ENCODE measurements at places on chromosomes 6 and 20.

- DNase-seq = no peak
Observed at GRCh38 chr6:144104898-144105487, 9.6 kb upstream of the SF3B5 start.

DNA sequence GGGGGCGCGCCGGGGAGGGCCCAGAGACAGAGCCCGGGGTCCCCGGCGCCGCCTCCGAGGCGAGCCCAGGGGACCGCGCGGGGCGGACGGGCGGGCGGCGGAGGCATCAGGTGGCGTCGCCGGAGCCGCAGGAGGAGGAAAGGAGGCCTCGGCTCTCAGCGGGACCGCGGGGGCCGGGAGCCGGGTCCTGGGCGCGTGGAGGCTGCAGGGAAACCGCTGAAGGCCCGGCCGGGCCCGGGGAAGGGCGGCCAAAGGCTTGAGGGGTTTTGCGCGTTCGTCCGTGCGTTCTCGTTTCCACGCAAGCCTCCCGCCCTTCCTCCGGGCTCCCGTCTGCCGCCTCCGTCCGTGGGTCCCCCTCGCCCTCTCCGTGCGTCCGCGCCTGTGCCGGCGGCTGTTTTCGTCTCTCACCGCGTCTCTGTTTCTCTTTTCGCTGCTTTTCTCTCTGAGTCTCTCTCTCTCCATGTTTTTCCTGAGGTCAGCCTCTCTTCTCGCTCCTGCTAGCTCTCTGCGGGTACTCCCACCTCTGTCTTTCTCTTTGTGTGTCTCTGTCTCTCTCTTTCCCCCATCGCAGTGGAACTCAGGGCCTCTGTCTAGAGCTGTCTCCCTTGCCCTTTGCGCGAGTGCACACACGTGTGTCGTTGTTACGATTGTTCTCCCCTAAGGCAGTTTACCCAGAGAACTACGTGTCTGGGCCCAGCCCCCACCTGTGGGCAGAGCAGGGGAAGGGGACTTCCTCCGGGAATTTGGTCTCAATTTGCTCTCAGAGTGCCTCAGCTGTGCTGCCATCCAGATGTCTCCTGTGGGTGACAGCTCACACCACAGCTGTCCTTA is 2.1 kb downstream of the IRF4 start:
- no peak for DNase-seq

GRCh38 chr6:118787724-118788423 is 106.1 kb upstream of the ASF1A start:
- DNase-seq = no peak

GRCh38 chr6:70208235-70208790 is 94.6 kb downstream of the COL9A1 start:
- DNase-seq = no peak

DNA sequence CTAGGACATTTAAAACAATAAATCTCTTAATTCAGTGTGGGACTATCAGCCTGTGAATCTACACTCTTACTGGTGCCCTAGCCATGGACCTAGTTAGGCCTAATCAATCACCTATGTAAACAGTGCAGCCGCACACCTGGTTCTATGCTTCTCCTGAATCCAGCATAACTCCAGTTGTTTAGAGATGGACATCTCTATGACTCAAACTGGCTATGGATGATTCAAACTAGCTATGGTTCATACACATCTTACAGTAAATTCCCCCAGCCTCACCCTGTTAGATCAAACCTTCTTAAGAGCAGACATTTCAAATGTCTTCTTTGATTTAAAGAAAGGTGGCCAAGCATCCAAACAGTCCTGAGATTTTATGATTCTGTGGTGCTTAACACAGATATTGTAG is 34.7 kb downstream of the SLC35B3 start:
- DNase-seq = no peak

DNA sequence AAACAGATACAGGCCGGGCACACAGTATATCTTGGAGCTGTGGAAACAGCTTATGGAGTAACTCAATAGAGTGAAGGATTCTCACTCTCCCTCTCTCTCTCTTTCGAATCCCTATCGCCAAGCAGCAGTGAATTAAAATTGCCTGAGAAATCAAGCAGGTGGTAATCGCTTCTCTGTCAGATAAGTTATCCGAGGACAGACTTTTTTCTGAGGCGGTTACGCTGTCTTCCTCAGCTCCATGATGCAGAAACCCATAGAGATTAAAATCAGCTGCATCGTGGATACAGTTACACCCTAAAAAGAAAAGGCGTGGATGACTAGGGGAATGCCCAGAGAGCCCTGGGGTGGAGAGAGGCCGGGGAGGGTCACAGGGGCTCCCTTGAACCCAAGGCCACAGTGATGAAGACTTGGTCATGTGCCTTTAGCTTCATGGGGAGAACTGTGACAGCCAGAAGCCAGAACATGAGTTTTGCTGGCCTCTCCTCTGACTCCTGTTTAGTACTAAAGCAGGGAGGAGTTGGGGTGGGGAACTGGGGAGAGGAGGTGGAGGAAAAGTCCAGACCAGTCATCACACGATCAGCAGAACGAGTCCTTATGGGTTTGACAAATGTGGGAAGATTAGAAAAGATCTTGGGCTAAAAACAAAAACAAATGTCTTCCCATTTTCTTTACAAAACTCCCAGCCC is 138.8 kb upstream of the JARID2 start:
- DNase-seq = no peak

DNA sequence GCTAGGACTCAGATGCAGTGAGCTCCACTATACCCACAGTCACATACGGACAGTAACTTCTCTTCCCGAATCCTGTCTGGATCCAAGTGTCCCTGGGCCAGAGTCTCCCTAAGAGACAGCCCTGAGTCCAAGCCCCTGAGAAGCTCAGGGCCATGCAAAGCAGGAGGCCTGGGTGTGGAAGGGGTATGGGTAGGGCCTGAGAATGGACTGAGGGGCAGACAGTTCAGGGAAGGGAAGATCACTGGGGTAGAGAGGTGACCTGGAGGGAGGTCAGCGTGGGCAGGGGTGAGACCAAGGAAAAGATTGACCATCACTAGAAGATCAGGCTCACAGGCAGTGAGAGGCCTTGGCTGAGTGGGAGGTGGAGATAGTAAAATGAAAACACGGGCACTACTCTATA is 8.8 kb downstream of the RPS6KA2 start:
- DNase-seq = no peak

DNA sequence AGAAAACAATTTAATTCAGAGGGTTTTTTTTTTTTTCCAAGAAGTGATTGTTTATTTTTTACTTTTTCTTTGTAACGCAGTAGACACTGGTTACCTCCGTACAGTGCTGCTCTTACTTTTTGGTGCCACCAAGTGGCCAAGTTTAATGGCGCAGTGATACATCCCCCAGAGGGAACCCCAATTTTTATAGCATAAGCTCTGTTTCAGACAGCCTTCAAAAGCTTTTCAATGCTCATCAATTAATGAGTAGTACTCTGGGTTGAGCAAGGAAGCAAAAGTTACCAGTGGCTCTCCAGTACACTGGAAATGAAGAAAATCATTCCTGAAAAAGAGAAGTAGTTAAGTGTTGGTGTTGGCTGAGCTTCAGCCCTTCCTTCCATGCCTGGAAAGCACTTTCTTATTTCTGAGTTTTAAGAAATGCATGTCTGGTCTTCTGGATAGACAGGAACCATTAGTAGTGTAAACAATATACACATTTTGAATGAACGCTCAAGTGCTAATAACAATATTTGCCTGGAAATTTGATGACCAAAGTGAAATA is 129.1 kb upstream of the SMLR1 start:
- DNase-seq = no peak

DNA sequence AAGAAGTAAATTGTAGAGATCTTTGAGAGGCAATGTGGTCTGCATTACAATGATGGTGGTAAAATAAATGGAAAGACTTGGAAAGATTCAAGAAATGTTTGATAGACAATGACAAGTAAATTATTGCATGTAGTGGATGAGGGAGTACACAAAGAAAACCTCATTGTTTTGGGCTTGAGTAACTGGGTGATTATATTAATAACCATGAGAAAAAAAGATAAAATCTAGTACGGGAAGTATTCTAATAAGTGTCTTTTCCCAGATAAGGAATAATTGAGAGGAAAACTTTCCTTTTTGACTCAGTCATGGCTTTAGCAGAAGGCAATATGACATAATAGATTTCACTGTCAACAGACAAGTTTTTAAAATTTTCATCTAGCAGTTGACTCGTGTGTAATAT is 993.0 kb downstream of the EYS start:
- DNase-seq = no peak

DNA sequence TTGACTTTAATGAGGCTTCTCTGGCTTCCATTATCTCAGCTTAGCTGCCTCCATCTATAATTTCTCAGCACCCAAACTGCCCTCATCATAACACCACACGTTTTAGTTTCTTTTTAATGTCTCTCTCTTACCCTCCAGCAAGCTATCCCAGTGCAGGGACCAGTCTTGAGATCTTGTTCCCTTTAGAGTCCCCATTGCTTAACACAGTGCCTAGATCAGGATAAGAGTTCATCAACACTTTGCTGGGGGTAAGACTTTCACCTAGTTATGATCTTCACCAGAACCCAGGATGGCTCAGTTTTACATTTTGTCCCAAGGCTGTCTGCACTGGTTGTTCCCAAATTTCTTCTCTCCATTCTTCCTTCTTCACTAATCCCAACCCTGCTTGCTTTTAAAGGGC is 126.1 kb downstream of the OR2B2 start:
- no peak for DNase-seq

Measured in stimulated activated CD8-positive, alpha-beta memory T cell treated with anti-CD3 and anti-CD28 coated beads, Interleukin-2, amount 100 ng/mL, for 1 hour (primary cell).